Activated naive CD4-positive, alpha-beta T cell treated with anti-CD3 and anti-CD28 coated beads, Interleukin-2, amount 10 ng/mL, durations not matched to agents 7 days and 5 days (primary cell): ENCODE measurements at places on chromosomes 3 and 15.

DNA sequence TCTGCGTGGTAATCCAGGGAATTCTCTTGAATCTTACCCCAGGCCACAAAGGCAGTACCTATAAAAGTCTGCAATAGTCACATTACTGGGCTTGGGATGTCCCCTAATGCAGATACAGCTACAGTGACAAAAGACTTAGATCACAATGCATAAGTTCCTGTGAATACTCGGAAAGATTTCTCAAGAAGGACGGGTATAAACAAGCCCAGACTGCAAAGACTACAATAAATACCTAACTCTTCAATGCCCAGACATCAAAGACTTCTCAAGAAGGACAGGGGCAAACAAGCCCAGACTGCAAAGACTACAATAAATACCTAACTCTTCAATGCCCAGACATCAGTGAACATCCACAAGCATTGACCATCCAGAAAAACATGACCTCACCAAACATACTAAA is 50.9 kb downstream of the NUDT16 start:
- H3K4me1 ChIP-seq, result no peaks in the 10 kb centered on the region
- DNase-seq, result no peak
- H3K36me3 ChIP-seq, result no peaks in the 10 kb centered on the region
- H3K27ac ChIP-seq, result no peak overlapping the region

DNA sequence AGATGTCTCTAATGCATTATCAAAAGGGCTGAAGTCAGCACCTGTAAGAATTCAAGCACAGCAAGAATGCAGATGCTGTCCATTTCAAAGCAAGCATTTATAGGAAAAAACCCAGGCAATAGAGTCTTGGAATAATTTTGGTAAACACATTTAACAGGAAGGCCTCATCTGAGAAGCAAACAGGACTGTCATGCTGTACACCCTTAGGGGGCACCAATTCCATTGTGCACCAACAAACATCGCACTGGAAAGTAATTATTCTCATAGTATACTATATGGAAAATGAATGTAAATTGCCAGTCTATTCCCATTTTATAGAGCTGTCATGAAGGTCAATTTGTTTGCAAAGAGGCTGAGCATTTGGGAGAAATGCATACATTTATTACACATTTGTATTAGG is 247.3 kb upstream of the SUCLG2 start:
- no peaks in the 10 kb centered on the region for H3K36me3 ChIP-seq
- H3K27ac ChIP-seq, result no peak overlapping the region
- no peak overlapping the region for H3K4me3 ChIP-seq
- no peaks in the 10 kb centered on the region for H3K27me3 ChIP-seq
- DNase-seq, result peak; percentile 22
- H3K4me1 ChIP-seq, result peaks cover 12% of the 10 kb centered on the region

GRCh38 chr15:80210611-80211573 is 41.1 kb downstream of the CTXND1 start:
- H3K27ac ChIP-seq, result no peak overlapping the region
- no peak for DNase-seq
- H3K27me3 ChIP-seq, result peaks cover 40% of the 10 kb centered on the region
- no peaks in the 10 kb centered on the region for H3K4me1 ChIP-seq
- no peak overlapping the region for H3K4me3 ChIP-seq

DNA sequence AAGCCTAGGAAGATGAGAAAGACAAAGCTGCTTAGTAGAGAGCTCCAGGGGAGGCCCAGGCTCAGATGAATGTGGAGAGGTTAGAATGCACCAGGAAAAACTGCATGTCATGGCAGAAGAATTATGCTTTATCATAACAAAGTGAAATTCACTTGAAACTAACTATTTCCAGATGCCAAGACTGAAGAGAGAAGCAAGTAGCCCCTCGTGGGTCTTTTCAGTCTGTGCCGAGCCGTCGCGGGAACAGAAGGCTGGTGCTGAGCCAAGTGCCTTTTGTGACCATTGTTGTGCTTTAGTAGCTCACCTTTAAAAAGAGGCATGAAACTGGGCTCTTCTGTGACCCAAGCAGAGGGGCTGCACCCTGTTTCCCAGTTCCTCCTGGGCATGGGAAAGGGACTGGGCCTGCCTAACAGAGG is 73.2 kb downstream of the CHDH start:
- H3K4me3 ChIP-seq, result no peak overlapping the region
- H3K36me3 ChIP-seq, result no peaks in the 10 kb centered on the region
- H3K27ac ChIP-seq, result no peak overlapping the region
- DNase-seq, result no peak

GRCh38 chr15:35929740-35930444 is 383.9 kb upstream of the DPH6 start:
- no peaks in the 10 kb centered on the region for H3K27me3 ChIP-seq
- DNase-seq, result no peak
- no peak overlapping the region for H3K4me3 ChIP-seq
- no peak overlapping the region for H3K27ac ChIP-seq

DNA sequence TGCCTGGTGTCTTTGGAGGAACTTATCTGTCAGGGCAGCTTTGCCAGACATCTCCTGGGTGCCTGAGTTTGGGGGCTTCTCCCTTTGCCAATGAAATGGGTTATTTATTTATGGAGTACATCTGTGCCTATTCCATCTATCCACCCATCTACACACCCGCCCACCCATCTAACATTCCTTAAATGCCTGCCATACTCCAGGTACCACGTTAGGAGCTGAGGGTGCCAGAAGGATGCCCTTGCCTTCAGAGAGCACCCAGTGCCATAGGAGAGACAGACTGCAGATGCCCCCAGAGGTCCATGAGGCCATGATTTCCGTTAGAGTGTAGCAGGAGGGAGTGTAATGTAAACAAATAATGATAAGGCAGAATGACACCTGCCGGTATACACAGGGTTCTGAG is 21.8 kb upstream of the KIF23 start:
- H3K27me3 ChIP-seq, result peaks cover 51% of the 10 kb centered on the region
- H3K4me3 ChIP-seq, result no peak overlapping the region
- no peak overlapping the region for H3K27ac ChIP-seq
- DNase-seq, result no peak
